Endothelial cell (in vitro differentiated cells): ENCODE measurements at places on chromosomes 4 and X.

- no peak for DNase-seq
Measured at GRCh38 chr4:122909683-122910082, 12.7 kb downstream of the NUDT6 start.

DNA sequence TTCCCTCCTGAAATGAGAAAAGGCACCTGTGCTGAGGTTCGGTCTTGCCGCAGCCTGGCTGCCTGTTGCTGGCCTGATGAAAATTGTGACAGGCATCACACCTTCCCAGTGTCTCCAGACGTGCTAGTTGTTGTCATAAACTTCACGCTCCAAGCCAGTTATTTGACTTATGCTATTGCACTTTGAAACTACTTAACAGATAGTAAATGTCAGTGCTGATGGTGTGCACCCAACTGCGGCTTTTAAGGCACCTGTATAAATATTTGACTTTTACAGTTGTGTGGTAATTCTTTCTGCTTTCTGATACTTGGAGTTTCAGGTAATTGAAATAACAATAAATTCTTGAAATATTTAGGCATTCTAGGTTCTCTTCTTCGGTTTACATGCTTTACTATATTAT, 1.8 kb downstream of the WWC2 start:
- DNase-seq: no peak

GRCh38 chr4:102860611-102861324, 8.0 kb upstream of the CISD2 start:
- DNase-seq: no peak

GRCh38 chr4:32789026-32789608, 2068.9 kb downstream of the PCDH7 start:
- no peak for DNase-seq
